Kasumi-1 (cell line): ENCODE measurements at places on chromosomes 1 and 21.

GRCh38 chr1:94350350-94350924, 67.8 kb upstream of the ABCD3 start:
- DNase-seq = no peak

- no peak for DNase-seq
Measured at GRCh38 chr1:29789221-29789909, 553.0 kb downstream of the PTPRU start.

DNA sequence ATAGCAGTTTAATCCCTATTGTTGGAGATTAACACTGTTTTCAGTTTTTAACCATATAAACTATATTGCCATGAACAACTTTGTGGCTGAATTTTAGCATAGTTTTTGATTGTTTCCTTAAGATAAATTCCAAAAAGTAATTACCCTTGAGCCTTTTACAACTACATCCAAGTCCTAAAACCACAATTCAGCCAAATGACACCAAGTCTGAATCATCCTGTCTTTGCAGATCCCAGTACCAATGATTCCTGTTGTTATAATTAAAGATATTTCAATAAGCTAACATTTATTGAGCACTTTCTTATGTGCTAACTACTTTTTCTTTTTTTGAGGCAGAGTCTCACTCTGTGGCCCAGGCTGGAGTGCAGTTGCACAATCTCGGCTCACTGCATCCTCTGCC, 35.6 kb downstream of the IL23R start:
- no peak for DNase-seq

DNA sequence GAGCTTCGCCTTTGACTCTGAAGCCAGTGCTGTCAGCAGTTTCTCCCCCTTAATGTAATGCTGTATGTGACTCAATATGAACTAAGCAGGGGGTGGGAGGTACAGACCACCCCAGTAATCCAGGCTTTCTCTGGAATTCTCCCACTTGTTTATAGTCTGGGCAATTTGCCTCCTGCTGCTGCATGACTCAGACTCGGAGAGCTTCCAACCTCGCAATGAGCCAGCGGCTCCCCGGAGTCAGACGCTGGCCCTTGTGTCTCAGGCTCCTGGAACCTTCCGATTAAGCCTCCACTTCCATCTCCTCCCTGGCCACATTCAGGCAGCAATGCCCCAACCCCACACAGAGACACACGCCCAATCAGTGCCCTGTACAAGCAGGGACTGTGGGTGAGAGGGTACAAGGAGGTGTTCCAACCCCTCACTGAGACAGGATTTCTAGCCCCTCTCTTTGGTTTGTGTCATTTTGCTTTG, 471.7 kb upstream of the VAMP3 start:
- no peak for DNase-seq

DNA sequence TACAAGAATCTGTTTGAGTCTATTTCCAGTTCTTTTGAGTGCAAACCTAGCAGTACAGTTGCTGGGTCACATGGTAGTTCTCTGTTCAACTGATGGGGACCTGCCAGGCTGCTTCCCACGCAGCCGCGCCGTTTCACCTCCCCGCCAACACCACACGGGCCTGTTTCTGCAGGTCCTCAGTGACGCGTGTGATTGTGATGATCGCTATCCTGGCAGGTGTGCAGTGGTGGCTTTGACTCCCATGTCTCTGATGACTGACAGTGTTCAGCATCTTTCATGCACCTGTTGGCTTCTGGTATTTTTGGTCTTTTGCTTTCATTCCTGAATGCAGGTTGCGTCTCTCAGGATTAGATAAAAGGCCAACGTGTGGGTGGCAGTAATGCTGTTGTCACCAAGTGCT, 41.6 kb downstream of the FAAP20 start:
- DNase-seq = no peak

GRCh38 chr1:169090900-169091311, 15.6 kb upstream of the ATP1B1 start:
- no peak for DNase-seq

DNA sequence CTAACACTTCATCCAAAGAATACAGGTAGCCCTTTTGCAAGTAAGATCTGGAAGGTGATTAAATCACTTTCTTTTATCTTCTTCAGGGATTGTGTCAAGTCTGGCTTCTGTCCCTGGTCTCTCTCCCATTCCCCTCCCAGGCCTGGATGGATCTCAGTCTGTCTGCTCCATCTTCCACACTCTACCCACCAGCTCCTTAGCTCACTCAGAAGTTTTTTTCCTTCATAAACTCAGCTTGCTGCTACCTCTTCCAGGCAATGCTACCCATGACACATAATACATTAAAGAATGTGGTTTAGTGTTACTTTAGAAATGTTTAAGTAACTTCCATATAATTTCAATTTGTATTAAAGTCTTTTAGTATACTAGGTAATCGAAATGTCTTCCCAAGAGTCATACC, 133.1 kb downstream of the AKT3 start:
- DNase-seq = no peak

GRCh38 chr1:14815175-14815877, 216.8 kb downstream of the KAZN start:
- no peak for DNase-seq

- DNase-seq = no peak
Measured at GRCh38 chr1:81666586-81666985, 134.1 kb upstream of the ADGRL2 start.

DNA sequence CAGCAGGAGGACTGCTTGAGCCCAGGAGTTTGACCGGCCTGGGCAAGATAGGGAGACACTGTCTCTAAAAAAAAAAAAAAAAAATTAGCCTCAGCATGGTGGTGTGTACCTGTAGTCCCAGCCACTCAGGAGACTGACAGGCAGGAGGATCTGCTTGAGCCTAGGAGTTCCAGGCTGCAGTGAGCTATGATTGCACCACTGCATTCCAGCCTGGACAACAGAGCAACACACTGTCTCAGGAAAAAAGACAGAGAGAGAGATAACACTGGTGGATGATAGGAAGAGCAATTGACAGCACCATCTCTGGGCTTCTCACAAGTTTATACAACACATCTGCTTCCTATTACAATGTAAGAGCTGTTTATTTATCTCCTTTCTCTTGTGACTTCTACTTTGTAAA, 2.4 kb upstream of the RNU11 start:
- no peak for DNase-seq

- no peak for DNase-seq
Measured at GRCh38 chr1:204621396-204621795, 64.1 kb downstream of the LRRN2 start.

GRCh38 chr1:28002600-28002999, 42.8 kb downstream of the XKR8 start:
- DNase-seq = no peak

- DNase-seq = no peak
Measured at GRCh38 chr21:34836933-34837505, 168.2 kb downstream of the CLIC6 start.

DNA sequence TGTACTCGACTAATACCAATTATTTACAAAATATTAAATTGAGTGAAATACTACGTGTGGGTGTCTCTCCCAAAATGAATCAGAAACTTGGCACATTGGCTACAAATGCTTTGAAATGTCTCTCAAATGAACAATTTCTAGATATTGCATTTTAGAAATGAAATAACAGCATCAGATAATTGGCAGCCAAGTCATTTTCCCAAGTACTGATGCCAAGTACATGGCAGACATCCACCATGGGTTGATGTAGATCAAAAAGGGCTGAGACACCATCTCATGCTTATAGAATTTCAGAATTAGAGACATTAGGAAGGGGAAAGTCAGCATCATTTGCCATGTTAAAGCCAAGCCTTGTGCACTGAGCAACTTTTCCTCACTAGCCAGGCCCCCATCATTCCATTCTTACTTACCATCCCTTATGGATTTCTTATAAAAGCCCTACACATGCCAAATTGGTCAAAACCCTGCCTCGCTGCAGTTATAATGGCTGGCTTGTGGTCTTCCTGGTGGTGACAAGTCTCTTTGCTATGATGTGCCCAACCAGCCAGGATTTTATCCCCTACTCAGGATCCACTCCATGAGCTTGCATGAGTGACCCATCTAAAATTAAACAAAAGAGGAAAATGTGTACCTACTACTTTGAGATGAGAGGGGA, 73.1 kb downstream of the GREM2 start:
- no peak for DNase-seq

GRCh38 chr1:114075546-114076242, 78.0 kb downstream of the SYT6 start:
- DNase-seq = no peak
